NCI-H1417 (cell line): ENCODE measurements at places on chromosomes 11 and 22.

- no peak for DNase-seq
Measured at GRCh38 chr11:97754976-97755375, 1265.8 kb upstream of the CNTN5 start.

- no peak for DNase-seq
Measured at GRCh38 chr22:22893891-22894739, 6.5 kb downstream of the IGLL5 start.

GRCh38 chr11:64098318-64098831 is 62.6 kb downstream of the FLRT1 start:
- no peak for DNase-seq

DNA sequence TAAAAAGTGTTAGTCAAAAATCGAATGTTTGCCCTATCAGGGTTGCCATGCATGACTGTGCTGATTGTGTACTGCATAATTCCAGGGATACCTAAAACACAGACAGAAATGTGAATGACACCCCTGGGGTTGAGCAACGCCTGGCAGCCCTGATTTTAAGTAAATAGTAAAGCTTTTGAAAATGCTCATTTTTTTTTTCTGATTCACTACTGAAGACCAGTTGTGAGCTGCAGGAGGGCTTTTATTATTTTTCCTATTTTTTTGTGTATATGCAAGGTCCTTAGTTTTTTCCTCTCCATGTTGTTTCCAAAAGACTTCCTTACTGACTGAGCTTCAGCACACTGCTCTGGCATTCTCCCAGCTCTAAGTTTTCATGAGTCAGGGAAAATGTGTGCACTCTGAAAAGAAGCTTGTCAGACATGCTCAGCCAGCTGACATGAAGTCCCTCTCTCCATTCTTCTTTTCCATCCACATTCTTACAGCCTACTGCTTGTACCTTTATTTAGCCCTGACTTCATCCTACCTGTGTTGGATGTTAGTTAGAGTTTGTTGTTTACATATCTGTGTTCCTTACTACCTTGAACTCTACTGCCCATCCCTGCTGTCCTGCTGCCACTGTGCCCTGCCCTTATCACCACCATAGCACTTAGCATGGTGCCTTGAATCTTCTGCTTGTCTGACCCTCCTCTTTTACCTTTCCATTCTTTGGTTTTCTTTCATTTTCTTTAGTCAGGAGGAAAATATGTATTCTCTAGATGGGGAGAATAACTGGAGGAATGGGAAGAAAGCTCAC is 79.5 kb downstream of the HORMAD2 start:
- DNase-seq, result no peak
